Caudate nucleus (tissue), 63 donors: ENCODE measurements at places on chromosomes 7 and 10.

GRCh38 chr10:66844176-66844942, 81.5 kb upstream of the LRRTM3 start:
- no peak for DNase-seq

- no peak for DNase-seq
Observed at GRCh38 chr10:7487528-7487927, 76.7 kb upstream of the SFMBT2 start.

DNA sequence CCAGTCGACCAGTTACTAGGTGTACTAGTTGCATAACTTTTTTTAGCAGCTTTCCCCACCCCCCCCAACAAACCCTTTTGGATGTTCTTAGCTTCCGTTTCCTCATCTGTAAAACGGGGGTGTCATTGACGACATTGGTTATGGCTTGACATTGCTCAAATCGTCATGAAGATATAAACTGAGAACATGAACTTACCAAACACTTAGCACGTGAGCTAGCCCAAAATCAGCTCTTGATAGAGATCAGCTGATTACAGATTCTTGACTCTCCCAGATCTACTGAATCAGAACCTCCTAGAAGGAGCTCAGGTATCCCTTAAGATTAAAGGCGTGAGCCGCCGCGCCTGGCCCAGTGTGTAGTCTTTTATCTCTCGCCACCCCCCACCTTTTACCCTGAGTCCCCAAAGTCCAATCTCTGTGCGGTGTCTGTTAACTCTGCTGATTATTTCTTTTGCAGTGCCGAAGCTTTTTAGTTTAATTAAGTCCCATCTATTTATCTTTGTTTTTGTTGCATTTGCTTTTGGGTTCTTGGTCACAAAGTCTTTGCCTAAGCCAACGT, 1.0 kb upstream of the GNA12 start:
- no peak for DNase-seq

DNA sequence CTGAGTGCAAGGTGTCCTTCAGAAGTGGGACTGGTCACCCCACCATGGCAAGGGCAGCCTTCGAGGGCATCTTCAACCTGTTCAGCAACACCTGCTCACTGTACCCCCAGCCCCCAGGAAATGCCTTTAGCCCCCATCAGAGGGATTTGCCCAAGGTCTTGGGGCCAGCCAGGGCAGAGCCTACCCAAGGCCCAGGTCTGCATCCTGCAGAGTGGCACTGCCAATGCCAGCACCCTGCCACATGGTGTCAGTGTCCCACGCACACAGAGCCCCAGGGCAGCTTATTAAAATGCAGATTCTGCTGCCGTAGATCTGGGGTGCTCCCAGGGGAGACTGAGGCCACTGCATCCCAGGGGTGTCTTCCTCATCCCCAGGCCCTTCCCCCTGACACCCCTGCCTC, 106.2 kb upstream of the KCTD7 start:
- no peak for DNase-seq

- DNase-seq, result peak; percentile 74
Observed at GRCh38 chr7:88243345-88243909, 23.6 kb upstream of the SRI start.

- no peak for DNase-seq
Observed at GRCh38 chr7:33841705-33842129, 63.6 kb upstream of the BMPER start.
